ENCODE measurements at places on chromosomes 3 and 15. TPM values are rescaled to one million over a fixed set of nuclear protein-coding genes. Genes with fewer than 3 reads are reported as not detected.

Gene SLC22A13
- total RNA-seq, result 0.51 TPM

Gene SMAD6
- total RNA-seq, result 68.8 TPM

Gene DNAH12
- 0.17 TPM for total RNA-seq

Gene MGA
- 32.6 TPM for total RNA-seq

Gene GOLGA8T
- not detected for total RNA-seq

Gene PRR20G
- not detected for total RNA-seq

Gene TOMM70
- total RNA-seq, result 55.1 TPM

Gene EPHB3
- total RNA-seq, result 0.17 TPM

Gene GALNT15
- total RNA-seq, result 728 TPM

Gene AGBL1
- total RNA-seq, result not detected

Gene LNP1
- 1.4 TPM for total RNA-seq

Gene FILIP1L
- total RNA-seq, result 56.3 TPM

Gene PLSCR5
- total RNA-seq, result not detected

Gene ENTPD3
- total RNA-seq, result 0.66 TPM

Gene RHCG
- 1.9 TPM for total RNA-seq

Gene POTEB
- total RNA-seq, result not detected

Gene TMCO5A
- total RNA-seq, result not detected

Gene C3orf20
- not detected for total RNA-seq

Gene RNU5B-1
- total RNA-seq, result not detected

Gene LIPC
- total RNA-seq, result 0.44 TPM

Gene CADPS
- total RNA-seq, result not detected

Gene MELTF
- total RNA-seq, result 10.1 TPM

Gene HHLA2
- total RNA-seq, result not detected

Gene POLR2H
- 48.0 TPM for total RNA-seq

Gene GREM1
- not detected for total RNA-seq

Gene DHFR2
- total RNA-seq, result 3.3 TPM

Gene CKMT1A
- total RNA-seq, result not detected

Gene SLCO2A1
- total RNA-seq, result 2.8 TPM

Gene SOX2
- not detected for total RNA-seq

Gene A4GNT
- total RNA-seq, result not detected

Gene VWA5B2
- total RNA-seq, result not detected

Gene CCR2
- total RNA-seq, result 1.8 TPM

Gene GOLGA6D
- not detected for total RNA-seq

Gene CELSR3
- 0.33 TPM for total RNA-seq

Gene EBLN2
- total RNA-seq, result 8.1 TPM

Gene ZNF445
- 11.9 TPM for total RNA-seq

Gene NRG4
- total RNA-seq, result not detected

Gene RLBP1
- not detected for total RNA-seq
